Glomerular endothelial cell (primary cell): ENCODE measurements at places on chromosomes 13 and 19.
A peak's percentile ranks its signal among the peaks of the same experiment; 100 is the strongest.

DNA sequence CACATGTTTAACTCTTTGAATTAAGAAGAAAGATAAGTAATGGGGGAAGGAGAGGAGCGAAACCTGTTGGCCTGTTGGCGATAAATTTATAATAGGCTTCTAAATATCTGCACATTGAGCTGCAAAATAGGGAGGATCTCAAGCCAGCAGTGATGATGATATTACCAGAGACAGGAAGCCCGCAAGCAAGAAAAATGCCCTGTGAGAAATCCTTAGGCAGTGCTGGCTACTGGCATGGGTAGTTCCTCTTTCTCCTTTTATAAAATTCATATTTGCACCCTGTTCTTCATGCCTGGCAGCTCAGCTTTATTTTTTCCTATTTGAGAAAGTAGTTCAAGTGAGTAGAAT, 858 bp upstream of the USP12 start:
- no peak for DNase-seq

DNA sequence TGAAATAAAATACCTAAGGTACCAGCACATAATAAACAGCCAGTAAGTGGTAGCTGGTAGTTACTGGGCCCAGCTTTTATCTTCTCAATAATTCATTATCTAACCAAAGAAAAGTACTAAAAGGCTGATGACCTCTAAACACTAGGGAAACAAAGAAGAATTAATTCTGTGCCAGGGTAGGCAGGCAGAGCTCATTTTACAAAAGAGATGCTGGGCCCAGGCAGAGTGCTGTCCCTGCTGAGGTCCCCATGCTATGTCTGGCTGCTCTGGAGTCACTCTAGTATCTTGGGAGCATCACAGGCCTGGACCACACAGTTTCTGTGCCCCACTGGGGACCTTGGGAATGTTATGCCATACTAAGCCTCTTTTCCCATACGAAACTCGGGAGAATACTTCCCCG, 18.2 kb downstream of the ZNF507 start:
- no peak for DNase-seq

DNA sequence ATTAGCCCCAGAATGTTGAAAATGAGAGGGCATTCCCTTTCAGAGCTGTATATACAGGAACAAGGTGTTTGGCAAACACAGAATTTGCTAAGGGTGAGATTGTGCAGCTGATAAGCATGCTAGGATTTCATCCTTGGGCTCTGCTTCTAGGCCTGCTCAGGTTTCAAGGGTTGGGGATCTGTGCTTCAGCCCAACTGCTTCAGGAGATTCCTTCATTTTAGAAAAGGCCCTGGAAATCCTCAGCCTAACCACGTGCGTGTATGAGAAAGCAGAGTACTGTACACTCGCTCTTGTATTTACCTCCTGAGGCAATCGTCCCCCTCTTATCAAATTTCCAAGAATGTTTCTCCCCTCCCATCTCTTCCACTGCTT, 291.6 kb upstream of the ARGLU1 start:
- no peak for DNase-seq

GRCh38 chr19:49150106-49150943, 4.9 kb downstream of the HRC start:
- no peak for DNase-seq

GRCh38 chr19:33333151-33333550, 30.8 kb upstream of the CEBPA start:
- no peak for DNase-seq

GRCh38 chr13:98315466-98315865, 138.4 kb upstream of the RNF113B start:
- DNase-seq, result peak; percentile 7

DNA sequence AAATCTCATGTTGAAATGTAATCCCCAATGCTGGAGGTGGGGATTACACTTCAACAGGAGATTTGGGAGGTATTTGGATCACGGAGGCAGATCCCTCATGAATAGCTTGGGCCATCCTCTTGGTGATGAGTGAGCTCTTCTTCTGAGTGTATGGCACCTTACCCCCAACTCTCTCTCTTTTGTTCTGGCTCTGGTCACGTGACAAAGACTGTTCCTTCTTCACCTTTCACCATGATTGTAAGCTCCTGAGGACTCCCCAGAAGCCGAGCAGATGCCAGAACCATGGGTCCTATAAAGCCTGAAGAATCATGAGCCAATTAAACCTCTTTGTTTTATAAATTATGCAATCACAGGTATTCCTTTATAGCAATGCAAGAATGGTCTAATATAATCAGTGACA, 684.2 kb downstream of the LIG4 start:
- DNase-seq, result no peak

DNA sequence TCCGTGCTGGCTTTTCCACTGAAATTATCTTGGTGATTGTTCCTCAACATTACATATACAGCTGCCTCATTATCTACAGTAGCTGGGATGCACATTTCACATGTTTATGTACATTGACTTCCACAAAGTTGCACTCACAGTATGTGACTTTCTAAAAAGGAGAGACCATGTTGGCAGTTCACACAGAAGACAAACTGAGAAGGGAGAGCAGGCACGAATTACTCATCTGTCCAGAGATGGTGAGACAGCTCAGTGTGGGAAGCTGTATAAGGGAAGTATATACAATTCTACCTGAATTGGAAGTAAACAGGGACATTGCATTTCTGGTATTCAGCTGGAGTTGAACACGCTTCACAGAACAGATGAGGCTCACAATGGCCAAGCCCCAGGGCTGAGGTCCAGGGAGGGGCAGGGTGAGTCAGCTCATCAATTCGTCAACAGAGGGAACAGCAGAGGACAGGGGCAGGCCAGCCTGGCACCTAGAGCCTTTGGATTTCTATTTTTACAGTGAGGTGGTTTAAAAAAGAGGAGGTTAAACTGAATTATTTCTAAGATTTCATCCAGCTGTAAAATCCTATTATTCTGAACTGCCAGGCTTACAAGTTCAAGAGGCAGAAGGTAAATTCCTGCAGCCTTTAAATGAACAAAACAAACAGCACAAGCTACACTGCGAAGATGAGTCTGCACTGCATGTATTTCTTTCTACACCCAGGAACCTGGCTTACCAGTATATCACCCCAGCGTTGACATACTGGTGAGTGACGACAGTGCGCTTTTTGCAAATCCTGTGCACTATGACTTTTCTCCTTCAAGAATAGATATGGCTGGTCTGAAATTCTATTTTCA, 9.8 kb downstream of the PARP4 start:
- no peak for DNase-seq

DNA sequence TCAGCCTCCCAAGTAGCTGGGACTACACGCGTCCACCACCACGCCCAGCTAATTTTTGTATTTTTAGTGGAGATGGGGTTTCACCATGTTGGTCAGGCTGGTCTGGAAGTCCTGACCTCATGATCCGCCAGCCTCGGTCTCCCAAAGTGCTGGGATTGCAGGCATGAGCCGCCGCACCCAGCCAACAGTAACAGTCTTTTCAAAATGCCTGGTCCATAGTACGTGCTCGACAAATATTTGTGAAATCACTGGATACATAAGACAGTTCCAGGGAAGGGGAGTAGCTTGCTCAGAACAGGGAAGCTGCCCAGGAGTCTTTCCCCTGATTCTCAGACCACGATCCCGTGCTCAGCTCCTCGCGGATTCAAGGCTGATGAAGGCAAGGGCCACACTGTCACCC, 30.5 kb downstream of the CACNG6 start:
- DNase-seq, result no peak

DNA sequence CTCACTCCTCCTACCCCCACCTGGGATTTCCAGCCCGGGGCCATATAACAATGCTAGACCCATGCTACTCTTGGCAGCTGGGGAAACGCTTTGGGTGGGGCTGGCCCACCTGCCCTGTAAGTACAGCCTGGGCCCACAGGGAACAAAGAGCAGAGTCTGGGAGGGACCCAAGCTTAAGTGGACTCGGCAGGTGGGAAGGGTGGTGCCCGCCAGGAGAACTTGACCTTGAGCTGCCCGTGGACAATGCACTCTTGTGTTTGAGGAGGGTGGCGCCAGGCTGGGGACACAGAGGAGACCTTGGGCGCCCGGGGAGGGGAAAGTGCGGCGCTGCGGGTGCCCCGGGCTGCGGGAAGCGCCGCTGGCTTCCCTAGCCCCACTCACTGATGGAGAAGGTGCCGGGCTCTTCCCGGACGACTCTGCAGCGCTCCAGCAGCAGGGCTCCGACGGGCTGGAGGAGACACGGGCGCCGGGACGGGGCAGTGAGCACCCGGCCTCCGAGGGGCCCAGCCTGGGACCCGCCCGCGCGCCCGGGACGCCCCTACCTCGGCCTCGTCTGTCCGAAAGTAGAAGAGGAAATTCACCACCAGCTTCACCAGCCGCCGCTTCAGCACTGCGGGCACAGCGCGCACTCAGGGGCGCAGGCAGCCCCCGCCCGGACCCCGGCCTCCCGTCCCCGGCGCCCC, 607 bp downstream of the PLEKHJ1 start:
- DNase-seq, result no peak

- no peak for DNase-seq
These were observed 232.9 kb downstream of the FOXO1 start for GRCh38 chr13:40433577-40433976.

- no peak for DNase-seq
These were observed 106.4 kb upstream of the EDNRB start for GRCh38 chr13:78024996-78025395.

DNA sequence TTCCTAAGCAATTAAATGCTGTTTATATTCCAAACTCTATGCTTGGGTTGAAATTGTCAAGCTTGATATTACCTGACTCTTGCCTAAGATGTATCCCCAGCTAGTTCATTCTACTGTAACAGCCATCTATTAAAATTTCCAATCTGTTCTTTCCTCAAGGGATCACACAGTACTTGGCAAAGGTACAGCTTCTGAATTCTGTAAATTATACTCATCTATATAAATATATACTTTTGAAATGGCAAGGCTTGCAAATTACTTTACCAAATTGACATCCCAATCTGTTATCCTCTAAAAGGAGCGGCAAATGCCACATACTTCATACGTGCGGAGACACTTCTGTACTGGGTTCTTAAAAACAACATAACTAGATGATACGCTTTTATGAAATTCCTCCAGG, 330.2 kb downstream of the DNAJC15 start:
- DNase-seq, result no peak

GRCh38 chr13:100341327-100341726, 247.3 kb downstream of the GGACT start:
- DNase-seq, result no peak

GRCh38 chr13:48318377-48318811, 14.8 kb downstream of the RB1 start:
- DNase-seq, result no peak

- no peak for DNase-seq
These were observed at the start of gene B3GLCT for GRCh38 chr13:31199849-31200636. TSS of gene B3GLCT (plus strand) at chr13:31199975. CDS start at chr13:31200085, 110 bp downstream.

DNA sequence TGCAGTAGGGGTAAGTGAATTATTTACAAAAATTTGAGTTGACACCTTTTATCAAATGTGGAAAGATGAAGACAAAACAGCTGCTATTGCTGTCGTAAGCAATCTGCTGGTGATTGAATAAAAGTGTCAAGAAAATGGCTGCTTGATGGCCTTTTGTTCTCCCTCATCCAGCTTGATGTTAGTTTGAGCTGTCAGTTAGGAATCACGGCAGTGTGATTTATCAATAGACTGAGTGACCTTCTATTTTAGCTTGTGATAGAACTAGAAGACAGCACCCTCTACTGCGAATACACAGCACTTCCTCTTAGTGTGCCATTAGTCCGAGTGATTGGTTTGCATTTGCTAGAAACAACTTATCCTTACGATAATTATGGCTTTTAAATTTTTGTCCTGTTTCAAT, 76.3 kb downstream of the MZT1 start:
- DNase-seq, result no peak

GRCh38 chr13:96191367-96191766, 101.5 kb downstream of the HS6ST3 start:
- DNase-seq, result no peak

- DNase-seq, result no peak
These were observed 184.2 kb downstream of the SUCLA2 start for GRCh38 chr13:47816831-47817230.

- DNase-seq, result no peak
These were observed 706 bp upstream of the DNAJC3 start for GRCh38 chr13:95676105-95676761.

- DNase-seq, result no peak
These were observed 23.0 kb downstream of the COL4A1 start for GRCh38 chr13:110283736-110284517.

- DNase-seq, result no peak
These were observed 22.1 kb upstream of the POMP start for GRCh38 chr13:28636677-28637317.

DNA sequence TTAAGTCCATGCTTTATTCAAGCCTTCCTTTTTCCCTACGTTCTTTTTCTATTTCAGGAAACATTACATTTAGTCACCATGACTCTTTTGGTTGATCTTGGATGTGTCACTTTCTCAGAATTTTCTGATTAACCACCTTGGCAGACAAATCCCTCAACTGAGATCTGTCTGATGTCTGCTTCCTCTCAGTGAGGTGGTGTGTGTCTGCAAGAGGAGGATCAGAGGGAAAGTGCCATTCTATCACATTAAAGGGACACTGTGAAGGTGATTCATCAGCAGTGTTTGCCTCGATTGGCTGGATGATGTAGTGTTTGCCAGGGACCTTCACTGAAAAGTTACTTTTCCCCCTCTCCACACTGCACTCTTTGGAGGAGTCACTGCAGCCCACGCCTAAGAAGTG, 3.0 kb upstream of the CCNP start:
- DNase-seq, result no peak

DNA sequence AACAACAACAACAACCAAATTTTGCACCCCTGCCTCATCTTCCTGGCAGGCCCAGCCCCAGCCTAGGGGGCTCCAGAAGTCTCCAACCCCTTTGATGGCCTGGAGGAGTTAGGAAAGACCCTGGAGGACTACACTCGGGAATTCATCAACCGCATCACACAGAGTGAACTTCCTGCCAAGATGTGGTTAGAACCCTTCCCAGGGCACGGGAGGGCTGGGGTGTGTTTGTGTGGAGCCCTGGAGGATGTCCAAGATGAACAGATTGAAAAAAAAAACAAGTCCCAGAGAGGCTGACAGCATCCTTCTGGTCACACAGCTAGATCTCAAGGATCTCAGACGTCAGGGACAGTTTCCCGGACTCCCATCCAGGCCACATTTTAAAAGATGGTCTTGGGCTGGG, 13.3 kb downstream of the APOC1 start:
- no peak for DNase-seq

- no peak for DNase-seq
These were observed 2.5 kb downstream of the RAX2 start for GRCh38 chr19:3769494-3769893.
